Stimulated activated CD8-positive, alpha-beta memory T cell treated with anti-CD3 and anti-CD28 coated beads, Interleukin-7, amount 100 ng/mL, for 48 hours (primary cell): ENCODE measurements at places on chromosomes 6 and 20.

- no peak for DNase-seq
Observed at GRCh38 chr20:62999580-62999979, 7.2 kb downstream of the BHLHE23 start.

- DNase-seq, result no peak
Observed at GRCh38 chr6:91088515-91088914, 501.6 kb upstream of the MAP3K7 start.

DNA sequence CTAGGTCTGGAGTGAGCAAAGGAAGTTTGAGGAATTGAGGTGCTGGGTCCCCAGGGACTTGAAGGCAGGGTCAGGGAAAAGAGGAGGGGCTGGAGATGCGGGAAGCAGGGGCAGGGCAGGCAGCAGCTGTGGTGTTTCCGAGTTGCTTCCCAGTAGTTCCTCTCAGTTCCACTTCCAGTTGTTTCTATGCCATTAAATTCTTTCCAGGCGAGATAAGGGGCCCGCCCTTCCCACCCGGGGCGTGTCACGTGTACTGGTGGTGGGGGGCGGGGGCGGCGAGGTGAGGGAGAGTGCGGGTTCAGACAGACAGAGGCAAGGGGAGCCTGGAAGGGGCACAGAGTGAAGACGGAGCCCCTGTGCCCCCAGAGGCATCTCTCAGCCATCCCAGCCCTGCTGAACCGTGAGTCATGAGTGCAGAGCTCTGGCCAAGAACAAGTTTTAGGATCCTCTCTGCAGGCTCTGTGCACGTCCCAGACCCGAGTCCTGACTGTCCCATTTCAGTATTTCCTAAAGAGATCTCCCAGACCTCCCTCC, 977 bp downstream of the TNXB start:
- no peak for DNase-seq

DNA sequence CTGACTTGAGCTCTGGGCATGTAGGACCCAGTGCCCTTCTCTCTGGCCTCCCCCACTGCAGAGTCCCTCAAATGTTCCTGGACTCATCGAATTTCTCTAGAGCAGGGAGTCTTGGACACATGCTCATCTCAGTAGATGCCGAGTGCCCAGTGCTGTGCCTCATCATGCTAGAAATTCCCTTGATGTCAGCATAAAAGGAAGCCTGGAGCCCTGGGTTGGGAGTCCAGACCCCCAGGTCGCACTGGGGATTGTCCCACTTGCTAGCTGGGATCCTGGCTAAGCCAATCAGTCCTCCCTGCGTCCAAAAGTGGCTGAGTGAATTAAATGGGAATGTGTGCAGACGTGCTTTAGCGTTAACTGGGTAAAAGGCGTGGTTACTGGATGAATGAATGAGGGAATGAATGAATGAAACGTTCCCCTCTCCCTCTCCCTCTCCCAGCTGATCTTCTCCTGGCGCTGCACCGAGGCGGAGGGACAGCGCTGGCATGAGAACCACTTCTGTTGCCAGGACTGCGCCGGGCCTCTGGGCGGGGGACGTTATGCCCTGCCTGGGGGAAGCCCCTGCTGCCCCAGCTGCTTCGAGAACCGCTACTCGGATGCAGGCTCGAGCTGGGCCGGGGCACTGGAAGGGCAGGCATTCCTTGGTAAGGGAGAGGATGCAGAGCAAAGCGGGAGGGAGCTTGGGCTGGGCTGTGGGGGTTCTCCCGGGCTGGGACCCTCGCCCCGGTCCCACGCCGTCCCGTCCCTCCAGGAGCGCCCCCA, 1.6 kb upstream of the TOMM6 start:
- DNase-seq, result no peak

- no peak for DNase-seq
Observed at GRCh38 chr6:112980676-112981075, 633.5 kb downstream of the RFPL4B start.

GRCh38 chr6:151948002-151948743, 140.7 kb downstream of the ESR1 start:
- no peak for DNase-seq

- DNase-seq, result no peak
Observed at GRCh38 chr6:80640176-80640575, 533.7 kb downstream of the BCKDHB start.

GRCh38 chr6:148069256-148069655, 273.4 kb upstream of the SASH1 start:
- no peak for DNase-seq

- DNase-seq, result no peak
Observed at GRCh38 chr6:101392586-101393230, 800 bp upstream of the GRIK2 start.

DNA sequence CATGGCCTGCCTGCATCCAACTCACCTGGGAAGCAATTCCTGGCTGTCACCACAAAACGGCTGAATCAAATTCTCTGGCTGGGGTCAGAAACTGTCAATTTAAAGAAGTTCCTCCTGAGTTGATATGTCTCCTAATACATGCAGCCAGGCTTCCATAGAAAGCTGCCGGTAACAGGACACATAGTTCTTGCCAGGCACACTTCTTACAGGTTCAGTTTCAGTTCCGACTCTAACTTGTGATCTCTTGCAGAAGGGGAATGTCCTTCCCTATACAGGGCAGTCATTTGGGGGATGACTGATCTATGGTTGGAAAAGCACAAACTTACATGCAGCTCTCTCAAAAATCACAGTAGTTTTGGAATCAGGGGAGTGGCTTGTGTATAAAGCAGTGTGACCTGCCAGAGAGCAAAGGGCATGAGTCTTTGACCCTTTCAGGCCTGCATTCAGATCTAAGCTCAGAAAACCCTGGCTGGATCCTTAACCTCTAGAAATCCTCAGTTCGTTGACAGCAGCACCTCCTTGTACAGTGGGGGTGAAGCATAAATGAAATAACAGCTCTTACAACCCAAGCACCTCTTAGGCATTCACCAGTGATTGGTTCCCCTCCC, 195.6 kb downstream of the SCP2D1 start:
- DNase-seq, result no peak

- no peak for DNase-seq
Observed at GRCh38 chr6:105896052-105896820, 189.9 kb upstream of the PRDM1 start.

DNA sequence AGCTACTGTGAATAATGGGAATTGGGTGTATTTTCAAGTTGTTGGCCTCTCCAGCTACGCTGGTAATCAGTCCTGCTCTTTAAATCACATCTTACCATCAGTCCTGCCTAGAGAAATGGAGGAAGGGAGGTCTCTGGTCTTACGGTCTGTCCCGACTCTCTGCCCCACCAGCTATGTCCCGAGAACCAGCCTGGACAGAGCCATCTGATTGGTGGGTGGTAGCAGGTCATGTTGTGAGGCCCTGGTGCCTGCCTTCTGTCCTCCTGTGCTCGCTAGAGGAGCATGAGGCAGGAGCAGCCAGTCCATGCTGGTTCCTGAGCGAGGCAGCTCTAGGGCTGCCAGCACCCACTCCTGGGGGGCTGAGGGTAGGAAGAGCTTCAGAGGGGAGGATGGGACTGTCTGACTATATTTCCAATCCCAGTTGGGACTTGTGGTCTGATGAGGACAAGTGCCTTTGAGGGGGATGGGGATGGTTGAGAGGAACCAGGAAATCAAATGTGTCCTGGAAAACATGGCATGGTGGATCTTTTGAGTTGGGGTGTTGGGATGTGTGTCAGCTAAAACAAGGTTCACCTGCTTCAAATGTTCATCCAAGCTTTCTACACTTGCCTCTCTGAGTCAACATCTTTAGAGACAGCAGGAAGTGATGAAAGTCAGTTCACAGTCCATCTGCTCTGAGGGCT, 33.0 kb downstream of the SYNJ2 start:
- DNase-seq, result no peak

- DNase-seq, result no peak
Observed at GRCh38 chr20:15396026-15396425, 1058.6 kb upstream of the FLRT3 start.

GRCh38 chr6:134233180-134233955, 84.5 kb downstream of the SGK1 start:
- no peak for DNase-seq

- DNase-seq, result no peak
Observed at GRCh38 chr6:102501615-102502014, 1108.1 kb downstream of the GRIK2 start.

DNA sequence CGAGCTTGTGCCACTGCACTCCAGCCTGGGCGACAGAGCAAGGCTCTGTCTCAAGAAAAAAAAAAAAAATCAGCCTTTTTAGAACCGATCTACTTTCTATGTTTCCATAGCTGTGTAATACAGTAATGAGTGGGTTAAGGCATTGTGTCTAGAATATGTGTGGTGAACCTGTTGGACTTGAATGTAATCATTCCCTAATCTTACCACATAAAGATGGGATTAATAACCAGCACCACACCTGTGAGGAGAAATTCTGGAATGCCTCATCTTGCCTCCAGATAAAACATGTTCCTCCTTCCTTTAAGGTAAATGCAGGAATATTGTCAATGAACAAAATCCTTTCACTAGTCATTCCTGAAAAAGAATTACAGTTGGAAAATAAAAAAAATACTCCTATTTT, 43.7 kb downstream of the MAPK14 start:
- no peak for DNase-seq

DNA sequence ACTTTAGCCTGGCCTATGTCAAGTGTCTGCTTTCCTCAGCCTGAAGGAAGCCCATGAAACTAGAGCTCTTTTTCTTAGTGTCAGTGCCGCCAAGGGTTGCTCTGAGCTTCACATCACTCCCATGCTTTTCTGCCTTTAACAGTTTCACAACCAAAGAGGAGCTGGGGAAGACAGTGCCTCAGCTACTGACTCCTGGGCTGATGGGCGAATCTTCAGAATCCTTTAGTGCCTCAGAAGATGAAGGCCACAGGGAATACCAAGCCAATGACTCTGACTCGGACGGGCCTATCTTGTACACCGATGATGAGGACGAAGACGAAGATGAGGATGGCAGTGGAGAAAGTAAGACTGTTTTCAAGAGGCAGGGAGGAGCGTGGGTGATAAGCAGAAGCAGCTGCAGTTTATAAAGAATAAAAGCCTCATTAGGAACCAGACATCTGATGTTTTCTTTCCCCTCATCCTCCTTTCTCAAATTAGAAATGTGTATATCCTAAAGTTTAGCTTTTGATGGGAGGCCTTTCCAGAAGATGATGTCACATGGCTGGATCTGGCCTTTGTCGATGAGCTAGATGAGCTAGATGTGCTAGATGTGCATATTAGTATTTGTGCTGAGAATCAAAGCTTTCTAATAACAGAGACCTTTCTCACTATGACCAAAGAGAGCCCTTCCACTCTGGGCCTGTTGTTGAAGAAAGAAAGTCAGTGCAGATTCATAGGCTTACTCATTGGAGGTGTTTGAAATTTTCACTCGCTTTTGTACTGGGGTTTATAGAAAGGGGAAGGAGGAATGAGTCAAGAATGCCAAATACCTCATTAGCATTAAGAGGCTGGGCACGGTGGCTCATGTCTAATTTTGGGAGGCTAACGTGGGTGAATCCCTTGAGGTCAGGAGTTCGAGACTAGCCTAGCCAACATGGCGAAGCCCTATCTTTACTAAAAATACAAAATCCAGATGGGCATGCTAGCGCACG, 70.7 kb upstream of the LTV1 start:
- no peak for DNase-seq

DNA sequence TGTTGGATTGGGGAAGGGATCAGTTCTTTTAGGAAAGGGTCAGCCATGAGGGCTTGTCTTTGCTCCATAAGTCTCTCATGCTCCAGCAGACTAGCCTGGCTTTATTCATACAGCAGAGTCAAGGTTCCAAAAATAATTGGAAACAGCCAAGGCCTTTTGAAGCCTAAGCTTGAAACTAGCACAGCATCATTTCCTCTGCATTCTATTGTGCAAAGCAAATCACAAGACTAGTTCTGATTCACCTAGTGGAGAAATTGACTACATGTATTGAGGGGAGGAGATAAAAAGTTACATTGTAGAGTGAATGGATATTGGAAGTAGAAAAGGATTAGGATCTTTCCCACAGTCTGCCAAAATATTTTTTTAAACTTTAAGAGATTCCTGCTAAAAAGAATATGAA, 159.3 kb upstream of the PLCB4 start:
- no peak for DNase-seq

- DNase-seq, result no peak
Observed at GRCh38 chr20:24507182-24507853, 37.9 kb downstream of the SYNDIG1 start.
